ENCODE measurements at places on chromosomes 7 and 10.

DNA sequence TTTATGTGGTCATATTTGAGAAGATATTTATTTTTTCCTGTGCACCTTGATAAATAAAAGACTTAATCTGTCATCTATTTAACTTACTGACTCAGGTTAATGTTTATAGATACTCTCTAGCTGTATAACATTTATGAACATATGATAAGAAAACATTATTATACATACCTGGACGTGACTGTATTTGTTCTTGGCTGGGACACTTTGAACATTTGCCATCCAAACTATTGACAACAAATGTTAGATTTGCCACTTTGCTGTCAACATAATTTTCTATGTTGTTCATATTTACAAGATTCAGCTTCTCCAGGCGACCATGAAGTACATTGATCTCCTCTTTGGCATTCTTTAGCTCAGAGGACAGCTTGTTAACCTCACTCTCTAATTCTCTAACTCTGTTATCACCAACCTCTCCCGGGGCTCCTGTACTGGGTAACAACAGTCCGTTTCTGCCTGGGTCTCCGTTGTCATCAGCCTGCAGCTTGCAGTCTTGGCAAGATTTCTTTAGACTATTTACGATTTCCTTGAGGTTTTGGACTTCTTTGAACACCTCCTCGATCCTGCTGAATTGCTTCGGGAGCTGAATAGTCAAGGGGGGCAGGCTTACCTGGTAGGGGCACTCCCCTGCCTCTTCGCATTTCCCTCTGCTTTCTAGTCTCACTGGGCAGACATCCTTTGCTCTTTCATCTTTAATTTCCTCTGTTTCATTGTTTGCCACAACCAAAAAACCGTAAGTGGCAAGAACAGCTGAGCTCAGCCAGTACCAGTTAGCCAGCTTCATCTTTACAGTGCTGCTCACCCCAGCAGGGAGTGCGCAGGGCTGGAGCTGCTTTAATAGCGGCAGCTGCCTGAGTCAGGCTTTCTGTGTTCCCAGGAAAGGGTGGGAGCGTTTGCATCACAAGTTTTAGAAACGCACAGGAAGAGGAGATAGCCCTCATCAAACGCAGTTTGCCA, at the start of gene FGL2:
FGL2 (minus strand) TSS at position 807 of the 954 bp plus-strand sequence; CDS start at position 781, 26 bp downstream.
- DNase-seq: peak; percentile 76

- no peak for DNase-seq
These were observed 312 bp downstream of the PDCD11 start for GRCh38 chr10:103396789-103397087.

DNA sequence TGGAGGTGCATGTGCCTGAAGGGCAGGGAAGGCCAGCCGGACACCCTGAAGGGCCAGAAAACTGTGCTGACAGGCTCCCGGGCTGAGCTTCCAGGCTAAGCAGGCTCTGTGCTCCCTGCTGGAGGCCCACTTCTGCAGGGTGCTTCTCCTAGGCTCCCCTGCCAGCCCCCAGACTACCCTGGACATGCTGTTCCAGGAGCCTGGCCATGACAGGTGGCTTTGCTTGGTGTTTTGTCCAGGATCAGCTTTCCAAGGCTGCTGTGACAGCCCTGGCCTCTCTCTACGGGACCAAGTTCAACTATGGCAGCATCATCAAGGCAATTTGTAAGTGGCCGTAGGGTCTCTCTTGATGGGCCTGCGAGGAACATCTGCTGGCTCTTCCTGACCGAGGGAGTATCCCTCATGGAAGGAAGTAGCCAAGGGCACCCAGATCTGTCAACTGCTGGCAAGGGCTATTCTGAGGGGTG, 5.3 kb downstream of the CPA1 start:
- DNase-seq: no peak

DNA sequence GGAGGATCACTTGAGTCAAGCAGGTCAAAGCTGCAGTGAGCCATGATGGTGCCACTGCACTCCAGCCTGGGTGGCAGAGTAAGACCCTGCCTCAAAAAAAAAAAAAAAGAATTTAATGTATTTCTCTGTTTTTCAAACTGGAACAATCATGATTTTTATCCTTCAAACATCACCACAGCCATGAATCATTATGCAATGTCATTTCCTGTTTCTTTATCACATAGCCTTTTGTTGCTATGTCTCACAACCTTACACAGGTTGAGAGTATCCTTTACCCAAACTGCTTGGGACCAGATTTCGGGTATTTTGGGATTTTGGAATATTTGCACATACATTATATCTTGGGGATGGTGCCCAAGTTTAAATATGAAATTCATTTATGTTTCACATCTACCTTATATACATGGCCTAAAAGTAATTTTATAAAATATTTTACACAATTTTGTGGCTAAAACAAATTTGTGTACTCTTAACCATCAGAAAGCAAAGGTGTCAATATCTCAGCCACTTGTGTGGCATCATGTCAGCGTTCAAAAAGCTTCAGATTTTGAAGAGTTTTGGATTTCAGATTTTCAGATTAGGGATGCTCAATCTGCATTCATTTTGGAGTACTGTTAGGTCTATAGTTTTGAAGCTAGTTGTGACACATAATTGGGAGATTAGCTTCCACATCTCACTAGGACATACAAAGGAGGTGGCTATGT, 8.2 kb downstream of the NT5C3A start:
- no peak for DNase-seq

DNA sequence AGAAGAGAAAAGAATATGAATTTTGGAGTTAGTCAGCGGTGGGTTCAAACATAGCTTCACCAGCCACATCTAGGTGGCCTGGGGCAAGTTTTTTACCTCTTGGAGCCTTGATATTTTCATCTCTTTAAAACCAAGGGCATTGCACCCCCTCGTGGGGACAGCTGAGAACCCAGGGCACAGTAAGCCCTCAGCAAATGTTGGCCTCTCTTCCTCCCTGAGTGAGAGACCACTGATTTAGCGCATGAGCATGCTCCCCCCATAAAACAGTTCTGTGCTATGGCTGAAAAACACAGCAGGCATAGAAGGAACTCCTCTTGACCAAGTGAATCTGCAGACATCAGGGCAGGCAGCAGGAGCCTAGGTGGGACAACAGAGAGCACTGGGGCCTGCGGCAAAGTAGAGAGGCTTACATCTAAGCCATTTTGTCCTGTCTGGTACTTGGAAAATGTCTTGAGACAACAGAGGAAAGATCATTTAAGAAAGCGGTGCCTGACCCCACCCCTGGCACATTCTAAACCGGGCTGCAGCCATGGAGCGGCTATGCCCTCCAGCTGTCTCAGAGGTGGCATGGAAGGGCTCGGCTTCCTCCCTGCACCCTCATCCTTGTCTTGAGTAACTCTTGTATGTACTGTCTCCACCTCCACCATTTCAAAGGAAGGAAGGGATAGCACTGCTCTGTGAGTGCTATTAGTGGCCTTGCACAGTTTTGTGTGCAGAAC, 94.7 kb downstream of the ARHGAP22 start:
- DNase-seq: no peak

DNA sequence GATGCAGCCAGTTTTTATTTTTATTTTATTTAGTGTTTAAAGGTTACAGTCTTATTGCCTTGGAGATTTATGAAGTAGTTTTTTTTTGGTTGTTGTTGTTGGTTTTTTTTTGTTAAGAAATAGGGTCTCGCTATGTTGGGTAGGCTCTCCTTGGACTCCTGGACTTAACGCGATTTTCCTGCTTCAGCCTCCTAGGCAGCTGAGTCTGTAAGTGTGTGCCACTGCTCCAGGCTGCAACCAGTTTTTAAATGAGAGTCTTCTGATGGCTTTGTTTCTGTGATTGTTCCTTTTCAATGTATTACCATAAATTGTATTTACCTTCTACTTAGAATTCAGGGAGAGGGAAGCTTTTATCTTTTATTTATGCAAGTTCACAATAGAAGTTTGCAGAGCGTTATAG, 62.8 kb downstream of the BICC1 start:
- DNase-seq: no peak

GRCh38 chr7:44394112-44394447, 68.7 kb upstream of the CAMK2B start:
- DNase-seq: no peak
